ENCODE measurements at places on chromosomes 16 and 17.

GRCh38 chr16:85520853-85521521 is 92.1 kb upstream of the GSE1 start:
- no peak for DNase-seq

DNA sequence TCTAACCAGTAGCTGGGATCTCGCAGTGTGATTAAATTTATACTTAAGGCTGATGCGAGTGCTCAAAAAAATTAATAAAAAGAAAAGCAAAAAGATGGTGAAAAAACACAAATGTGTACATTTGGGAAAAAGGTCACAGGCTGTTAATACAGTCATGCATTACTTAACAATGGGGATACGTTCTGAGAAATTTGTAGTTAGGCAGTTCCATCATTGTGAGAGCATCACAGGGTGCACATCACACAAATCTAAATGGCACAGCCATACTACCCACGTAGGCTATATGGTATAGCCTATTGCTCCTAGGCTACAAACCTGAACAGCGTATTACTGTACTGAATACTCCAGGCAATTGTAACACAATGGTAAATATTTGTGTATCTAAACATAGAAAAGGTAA is 142.4 kb upstream of the MYOCD start:
- DNase-seq, result no peak

DNA sequence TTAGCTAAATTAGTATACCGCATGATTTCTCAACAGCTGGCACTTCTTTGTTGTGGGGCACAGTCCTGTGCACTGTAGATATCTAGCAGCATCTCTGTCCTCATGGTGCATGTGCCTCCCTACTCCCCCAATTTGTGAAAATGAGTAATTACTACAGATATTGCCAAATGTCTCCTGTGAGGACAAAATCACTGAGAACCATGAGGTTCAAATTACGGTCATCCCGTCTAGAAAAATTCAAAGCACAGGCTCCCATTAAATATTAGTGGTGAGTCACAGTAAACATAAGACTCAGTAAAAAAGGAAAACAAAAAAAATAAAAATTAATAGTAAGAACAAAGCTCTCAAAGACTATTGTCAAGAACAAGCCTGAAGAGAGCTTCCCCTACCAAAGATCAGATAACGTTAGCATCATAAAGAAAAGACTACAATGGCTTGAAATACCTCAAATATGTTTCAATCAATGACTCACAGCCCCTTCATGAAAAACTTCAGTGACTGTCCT is 57.8 kb downstream of the STH start:
- no peak for DNase-seq

- no peak for DNase-seq
Measured at GRCh38 chr16:24737391-24737871, 8.0 kb downstream of the TNRC6A start.

- DNase-seq, result no peak
Measured at GRCh38 chr17:45234641-45235415, 13.1 kb downstream of the FMNL1 start.

DNA sequence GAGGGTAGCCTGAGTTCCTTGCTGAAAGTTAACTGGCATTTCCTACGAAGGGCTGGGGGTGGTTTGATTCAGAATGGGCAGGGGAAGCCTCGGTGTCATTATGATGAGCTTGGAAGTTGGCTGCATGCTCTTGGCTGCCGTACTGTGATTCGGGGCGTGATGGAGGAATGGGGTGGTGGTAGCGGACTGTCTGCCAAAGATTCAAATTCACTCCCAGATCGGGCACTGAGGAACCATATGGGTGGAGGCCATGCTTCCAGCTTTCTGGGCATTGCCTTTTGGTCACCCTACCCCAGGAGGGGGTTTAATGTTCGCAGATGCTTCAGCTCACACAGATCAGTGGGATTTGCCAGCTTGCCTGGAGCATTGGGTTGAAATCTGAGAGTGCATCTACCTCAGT is 492.8 kb upstream of the EEF2KMT start:
- no peak for DNase-seq

GRCh38 chr17:47066095-47066494 is 87.0 kb upstream of the RPRML start:
- no peak for DNase-seq

DNA sequence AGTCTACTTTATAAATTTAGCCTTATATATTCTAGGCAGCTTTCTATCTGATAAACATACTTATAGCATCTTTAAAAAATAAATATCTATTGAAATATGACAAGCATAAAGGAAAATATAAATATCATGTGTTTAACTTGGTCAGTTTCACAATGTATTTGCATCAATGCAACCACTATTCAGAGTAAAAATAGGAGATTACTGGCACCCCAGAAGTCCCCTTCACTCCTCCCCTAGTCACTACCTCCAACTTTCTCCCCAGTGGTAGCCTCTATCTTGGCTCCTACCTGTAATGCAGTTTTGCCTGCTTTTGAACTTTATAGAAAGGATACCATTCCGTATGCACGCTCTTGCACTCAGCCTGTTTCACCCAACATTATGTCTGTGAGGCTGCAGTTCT is 3.2 kb upstream of the NOD2 start:
- DNase-seq, result no peak

DNA sequence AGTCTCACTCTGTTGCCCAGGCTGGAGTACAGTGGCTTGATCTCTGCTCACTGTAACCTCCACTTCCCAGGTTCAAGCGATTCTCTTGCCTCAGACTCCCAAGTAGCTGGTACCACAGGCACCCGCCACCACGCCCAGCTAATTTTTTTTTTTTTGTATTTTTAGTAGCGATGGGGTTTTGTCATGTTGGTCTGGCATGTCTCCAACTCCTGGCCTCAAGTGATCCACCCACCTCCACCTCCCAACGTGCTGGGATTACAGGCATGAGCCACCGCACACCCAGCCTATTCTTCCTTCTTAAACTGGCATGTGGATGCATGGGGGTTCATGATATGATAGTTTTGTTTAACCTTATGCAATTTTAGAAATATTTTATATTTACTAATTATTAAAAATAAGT is 39.4 kb upstream of the VWA3A start:
- no peak for DNase-seq

GRCh38 chr17:62722625-62723024 is 85.5 kb downstream of the MARCHF10 start:
- no peak for DNase-seq

DNA sequence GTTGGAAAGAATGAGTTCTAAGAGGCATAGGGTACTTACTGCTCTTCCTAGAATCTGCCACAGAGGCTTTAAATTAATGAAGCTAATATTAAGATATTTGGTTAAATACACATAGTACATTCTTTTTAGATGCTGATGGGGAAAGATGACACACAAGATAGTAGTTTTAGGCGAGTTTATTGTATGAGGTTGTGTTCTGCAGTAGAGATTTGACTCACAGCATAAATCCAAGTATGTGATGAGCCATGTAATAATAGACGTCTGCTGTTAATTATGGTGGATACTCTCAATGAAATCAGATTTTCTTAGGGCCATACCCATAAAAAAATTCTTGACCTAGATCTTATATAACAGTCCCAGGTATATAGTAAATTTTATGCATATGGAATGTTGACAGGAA is 8.0 kb downstream of the TNRC6C start:
- DNase-seq, result no peak

DNA sequence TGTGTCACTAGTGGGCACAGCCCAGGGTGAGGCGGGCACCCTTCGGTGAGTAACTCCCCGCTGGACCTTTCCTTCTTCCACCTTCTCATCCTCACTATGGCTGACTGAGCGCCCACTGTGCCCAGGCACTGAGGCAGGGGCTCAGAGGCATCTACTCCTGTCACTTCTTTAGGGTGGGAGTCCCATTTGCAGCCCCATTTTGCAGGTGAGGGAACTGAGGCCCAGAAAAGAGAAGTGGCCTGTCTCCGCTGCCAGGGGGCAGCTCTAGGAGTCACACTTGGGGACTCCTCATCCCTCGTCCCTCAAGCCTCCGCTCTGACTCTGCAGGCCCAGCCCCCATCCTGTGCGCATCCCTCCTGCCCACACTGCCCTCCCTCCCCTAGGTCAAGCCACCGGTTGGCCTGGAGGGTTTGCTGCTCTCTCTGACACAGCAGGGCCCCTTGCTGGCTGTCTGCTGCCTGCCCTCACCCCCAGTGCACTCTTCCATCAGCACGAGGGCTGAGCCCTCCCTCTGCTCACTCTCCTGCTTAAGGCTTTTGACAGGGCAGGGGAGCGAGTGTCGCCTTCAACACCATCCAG is 62.4 kb downstream of the CNGB1 start:
- no peak for DNase-seq

DNA sequence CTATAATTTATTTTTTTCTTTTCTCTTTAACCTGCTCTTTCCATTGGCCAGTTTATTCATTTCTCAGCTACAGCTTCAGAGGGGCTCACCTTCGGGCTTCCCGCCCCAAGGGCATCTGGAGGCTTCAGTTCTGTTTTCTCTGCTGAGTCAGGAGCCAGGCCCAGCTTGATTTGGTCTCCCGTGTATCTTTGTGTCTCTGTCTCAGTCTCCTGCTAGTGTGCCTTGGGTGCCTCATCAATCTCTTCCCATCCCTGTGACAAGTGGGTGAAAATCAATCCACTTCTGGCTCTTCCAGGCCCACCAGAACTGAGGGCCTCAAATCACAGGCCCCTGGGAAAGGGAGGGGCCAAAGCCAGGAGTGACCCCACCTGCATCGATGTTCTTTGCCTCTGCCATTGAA is 72.1 kb downstream of the CCDC182 start:
- no peak for DNase-seq

- DNase-seq, result no peak
Measured at GRCh38 chr16:86948046-86948445, 369.1 kb downstream of the C16orf95 start.

GRCh38 chr17:4233668-4234258 is 30.0 kb downstream of the ANKFY1 start:
- DNase-seq, result no peak

DNA sequence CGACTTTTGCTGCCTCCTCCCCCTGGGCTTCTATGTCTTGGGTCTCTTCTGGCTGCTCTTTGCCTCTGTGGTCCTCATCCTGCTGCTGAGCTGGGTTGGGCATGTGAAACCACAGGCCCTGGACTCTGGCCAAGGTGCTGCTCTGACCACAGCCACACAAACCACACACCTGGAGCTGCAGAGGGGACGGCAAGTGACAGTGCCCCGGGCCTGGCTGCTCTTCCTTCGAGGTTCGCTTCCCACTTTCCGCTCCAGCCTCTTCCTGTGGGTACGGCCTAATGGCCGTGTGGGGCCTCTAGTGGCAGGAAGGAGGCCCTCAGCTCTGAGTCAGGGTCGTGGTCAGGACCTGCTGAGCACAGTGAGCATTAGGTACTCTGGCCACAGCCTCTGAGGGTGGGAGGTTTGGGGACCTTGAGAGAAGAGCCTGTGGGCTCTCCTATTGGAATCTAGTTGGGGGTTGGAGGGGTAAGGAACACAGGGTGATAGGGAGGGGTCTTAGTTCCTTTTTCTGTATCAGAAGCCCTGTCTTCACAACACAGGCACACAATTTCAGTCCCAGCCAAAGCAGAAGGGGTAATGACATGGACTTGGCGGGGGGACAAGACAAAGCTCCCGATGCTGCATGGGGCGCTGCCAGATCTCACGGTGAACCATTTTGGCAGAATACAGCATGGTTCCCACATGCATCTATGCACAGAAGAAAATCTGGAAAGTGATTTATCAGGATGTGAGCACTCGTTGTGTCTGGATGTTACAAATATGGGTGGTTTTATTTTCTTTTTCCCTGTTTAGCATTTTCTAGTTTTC is 2.3 kb downstream of the GP1BA start:
- DNase-seq, result no peak

DNA sequence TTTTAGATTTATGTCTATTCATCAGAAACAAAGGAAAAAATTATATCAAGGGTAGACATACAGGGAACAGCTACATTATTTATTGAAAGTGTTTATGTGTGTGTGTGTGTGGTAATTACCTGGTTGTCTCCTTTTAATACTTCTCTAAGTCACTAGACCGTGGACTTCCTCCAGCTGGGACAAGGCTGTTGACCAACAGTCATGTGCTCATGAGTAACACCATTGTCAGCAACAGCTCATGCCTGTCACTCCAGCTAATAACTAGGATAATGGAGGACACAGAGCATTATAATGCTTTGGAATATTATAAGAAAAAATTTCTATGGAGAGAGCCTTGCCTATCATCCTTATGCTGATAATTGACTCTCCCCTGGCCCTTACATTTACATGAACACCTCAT is 125.3 kb upstream of the SALL1 start:
- DNase-seq, result no peak

GRCh38 chr17:3983606-3984484 is 19.6 kb upstream of the ATP2A3 start:
- DNase-seq, result no peak

DNA sequence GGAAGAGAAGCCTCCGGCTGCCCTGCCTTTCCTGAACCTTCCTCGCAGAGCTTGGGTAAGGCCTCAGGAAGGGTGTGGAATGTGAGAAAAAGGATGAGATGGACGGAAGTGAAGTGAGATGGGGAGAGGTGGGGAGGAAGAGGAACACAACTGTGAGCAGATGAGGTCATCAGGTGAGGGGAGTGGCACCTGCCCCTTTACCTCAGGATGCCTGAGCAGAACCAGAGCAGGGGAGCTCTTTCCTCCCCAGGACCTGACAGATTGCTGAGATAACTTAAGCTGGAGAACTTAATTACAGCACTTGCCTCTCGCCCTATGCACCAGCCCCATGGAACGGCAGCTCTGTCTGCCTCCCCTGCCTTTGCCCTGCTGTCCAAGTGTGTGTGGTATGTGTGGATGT is 29.8 kb downstream of the TMEM132E start:
- DNase-seq, result no peak

DNA sequence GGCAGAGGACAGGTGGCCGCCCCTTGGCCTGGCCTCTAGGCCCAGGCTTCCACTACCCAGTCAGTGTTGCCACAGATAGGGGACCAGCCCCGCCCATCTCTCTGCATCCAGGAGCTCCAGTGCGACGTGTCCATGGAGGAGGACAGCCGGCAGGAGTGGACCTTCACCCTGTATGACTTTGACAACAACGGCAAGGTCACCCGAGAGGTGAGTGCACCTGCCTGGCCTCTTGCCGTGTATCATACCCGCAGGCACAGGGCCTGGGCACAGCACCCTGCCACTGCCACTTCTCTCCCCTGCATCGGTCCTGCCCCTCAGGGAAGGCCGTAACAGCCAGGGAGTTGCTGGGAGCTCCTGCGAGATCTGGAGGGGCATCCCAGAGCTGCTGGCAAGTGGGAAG is 55.7 kb downstream of the SNX20 start:
- no peak for DNase-seq

DNA sequence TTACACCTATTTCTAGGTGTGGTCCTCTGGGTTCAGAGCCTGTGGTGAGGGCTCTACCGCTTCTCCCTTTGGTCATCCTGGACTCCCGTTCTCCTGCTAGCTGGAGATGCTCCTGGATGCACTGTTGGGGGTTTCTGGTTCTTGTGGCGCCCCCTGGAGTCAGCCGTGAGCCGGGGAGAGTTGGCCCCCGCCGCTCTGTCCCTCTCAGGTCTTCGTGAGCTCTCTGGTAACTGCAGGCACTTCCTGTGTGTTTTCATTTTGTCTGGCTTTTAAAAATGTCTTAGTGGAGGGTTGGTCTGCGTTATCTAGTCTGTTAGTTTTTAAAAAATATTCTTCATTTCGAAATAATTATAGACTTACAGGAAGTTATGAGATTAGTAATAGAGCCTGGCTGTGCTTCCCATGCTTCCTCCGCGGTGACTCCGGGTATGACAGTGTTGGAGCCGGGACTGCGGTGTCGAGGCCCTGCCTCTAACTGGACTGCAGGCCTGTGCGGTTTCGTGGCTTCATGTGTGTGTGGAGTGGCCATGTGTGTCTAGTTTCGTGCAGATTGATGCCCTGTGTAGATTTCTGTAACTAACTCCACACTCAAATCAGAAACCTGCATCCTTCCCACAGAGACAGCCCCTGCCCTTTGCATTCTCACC is 78.0 kb upstream of the ZNF750 start:
- no peak for DNase-seq
